ENCODE measurements at places on chromosomes 11 and 22.

GRCh38 chr11:11960687-11961086, 47.7 kb downstream of the DKK3 start:
- peak; percentile 15 for DNase-seq

- peak; percentile 25 for DNase-seq
Observed at GRCh38 chr22:49010070-49010863, 817.4 kb downstream of the BRD1 start.

DNA sequence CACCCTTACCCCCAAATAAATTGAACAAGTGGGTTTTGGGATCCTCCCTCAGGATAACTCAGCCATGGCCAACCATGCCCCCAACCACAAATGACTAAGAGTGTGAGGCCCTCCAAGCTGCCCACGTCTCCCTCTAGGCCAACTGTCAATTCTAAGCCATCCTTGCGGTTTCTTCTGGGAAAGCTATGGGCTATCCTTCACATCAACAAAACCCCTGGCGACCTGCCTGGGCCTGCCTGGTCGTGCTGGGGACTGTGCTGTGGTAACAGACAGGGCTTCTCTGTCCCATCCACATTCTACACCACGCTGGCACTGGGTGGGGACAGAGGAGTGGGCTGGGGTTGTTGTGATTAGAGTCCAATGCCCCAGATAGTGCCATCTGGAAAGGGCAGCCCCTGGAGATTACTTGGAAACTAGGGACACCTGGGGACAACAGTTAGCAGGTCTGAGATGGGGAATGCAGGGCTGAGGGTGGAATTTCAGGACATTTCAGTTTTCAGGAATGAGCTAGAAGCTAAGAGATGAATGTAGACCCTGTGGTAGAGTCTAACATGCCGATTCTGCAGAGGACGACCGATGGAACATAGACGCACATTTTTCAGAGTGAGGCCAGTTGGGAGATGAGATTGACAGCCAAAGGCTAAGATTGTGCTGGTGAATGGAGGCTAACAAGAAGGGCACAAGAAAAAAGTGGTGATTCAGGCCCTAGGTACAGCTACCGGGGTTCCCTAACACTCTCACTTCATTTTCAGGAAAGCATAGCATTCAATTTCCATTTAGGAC, 131.9 kb downstream of the RASSF10 start:
- no peak for DNase-seq

DNA sequence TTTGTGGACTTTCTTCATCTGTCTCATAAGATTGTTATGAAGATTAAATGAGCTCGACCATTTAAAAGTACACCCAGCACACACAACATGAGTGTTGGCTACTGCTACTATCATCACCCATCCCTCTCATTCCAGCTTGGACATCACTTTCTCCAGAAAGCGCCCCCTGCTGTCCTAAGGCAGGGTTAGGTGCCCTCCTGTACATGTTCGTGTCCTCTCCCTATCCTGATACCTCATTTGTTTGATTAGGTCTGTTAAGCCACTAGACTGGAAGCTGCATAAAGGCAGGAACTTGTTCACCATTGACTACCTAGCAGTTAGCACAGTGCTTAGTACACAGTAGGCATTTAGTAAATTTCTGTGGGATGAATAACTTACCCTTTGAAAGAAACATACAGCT, 85.5 kb downstream of the ENTHD1 start:
- DNase-seq = no peak

GRCh38 chr11:114310095-114310494, 13.9 kb downstream of the NNMT start:
- DNase-seq = no peak

- no peak for DNase-seq
Observed at GRCh38 chr11:96267496-96268032, 75.4 kb downstream of the MAML2 start.

DNA sequence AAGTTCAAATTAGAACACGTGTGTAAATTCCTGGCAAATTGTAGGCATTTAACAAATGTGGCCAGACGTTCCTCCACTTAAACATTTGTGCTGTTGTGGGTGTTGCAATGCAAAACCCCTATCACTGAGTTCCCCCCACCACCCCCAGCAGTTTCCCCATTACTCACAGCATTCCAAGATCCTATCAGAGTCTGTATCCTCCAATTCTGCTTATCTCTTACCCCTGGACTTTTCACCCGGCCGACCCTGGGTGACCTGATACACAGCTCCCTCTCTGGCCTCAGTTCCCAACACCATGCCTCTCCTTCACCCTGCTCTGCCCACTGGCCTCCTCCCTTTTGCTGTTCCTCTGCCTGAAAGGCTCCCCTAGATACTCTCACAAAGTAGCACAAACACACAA, 31.4 kb upstream of the AQP11 start:
- DNase-seq = no peak

DNA sequence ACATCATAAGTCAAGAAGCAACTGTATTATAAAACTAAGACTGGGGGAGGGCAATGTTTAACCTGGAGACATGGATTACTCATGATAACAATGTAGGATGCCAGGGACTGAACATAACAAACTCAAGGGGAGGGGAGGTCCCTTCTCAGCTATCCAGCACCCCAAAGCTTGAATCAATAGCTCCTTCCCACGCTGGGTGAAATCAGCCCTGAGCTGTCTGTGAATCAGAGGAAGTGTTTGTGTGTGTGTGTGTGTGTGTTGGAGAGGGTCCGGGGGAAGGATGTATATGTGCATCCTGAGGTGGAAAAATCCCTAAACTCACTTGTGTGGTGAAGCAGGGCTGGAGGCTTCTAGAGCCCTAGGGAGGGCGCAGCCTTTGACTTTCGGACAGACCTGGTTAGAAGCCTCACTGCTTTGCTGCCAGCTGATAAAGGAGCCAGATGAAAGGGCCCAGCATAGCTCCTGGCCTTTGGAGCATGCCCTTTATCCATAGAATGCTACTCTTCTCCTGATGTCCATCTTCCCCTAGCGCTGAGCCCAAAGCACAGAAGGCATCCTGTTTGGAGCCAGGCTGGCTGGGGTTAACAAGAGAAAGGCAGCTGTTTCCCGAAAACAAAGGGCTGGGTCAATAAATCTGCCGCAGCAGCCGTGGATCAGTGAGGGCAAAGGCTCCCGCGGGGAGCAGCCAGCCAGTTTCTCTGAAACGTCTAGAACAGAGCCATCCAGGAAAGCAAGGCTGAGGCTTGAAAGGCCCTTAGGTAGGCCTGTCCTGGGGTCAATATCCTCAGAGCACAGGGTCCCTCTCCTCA, 35.8 kb downstream of the TNKS1BP1 start:
- no peak for DNase-seq

- no peak for DNase-seq
Observed at GRCh38 chr22:35637254-35637653, 11.0 kb upstream of the APOL6 start.

- DNase-seq = no peak
Observed at GRCh38 chr11:62770778-62771143, 435 bp upstream of the TAF6L start.

DNA sequence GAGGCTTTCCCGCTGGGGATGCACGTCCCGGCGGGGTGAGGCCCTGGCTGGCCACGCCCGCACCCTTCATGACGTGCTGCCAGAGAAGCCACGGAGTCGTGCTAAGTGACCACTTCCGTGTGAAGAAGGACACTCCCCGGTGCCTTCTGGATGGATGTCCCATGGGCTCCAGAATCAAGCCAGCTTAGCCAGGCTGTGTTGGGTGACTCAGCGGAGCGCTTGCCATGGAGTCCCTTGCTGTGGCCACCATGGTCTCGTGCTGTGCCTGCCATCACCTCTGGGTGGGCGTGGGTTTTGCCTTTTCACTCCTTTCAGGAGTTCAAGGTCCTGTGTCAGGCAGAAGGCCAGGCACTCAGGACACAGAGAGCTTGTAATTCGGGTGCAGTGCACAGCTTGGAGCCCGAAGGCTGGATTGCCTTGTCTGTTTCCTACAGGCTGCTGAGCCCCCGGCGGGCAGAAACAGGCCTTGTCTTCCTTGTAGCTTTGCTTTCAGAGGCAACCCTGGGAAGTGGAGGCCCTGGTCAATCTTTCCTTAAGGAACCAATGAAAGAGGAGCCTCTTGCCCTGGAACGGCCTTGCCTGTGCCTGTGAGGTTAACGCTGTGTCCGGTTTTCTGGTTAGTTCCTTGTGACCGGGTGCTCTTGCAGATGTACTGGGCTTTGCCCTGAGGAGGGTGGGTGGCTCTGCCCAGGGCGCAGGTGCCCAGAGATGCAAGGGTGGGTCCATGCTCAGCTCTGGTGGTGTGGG, 268.6 kb downstream of the TBC1D22A start:
- DNase-seq = peak; percentile 63

DNA sequence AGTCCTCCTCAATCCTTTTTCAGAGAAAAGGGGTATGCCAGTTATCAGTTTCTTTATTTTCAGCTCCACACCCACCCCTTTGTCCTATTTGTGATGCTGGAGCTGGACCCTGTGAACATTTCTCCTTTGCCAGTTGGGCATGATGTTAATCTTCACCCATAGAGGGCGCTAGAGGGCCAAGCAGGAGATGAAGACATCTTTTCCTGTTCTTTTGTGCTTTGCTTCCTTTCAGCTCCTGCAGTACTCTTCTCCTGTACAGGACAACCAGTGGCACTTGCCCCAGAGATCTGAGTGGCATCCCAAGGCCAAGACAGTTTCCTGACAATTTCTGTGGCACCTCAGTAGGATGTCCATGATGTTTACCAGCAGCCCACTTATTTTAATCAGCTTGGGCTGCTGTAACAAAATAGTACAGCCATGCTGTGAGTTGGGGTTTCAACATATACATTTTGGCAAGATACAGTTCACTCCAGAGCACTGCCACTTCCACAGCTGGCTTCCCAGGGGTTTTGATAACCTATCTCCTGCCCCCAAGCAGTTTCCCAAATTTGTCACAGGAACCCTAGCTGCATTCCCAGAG, 4.6 kb downstream of the SAA2 start:
- DNase-seq = no peak

GRCh38 chr22:41417622-41418390, 28.8 kb downstream of the TOB2 start:
- DNase-seq = peak; percentile 98

DNA sequence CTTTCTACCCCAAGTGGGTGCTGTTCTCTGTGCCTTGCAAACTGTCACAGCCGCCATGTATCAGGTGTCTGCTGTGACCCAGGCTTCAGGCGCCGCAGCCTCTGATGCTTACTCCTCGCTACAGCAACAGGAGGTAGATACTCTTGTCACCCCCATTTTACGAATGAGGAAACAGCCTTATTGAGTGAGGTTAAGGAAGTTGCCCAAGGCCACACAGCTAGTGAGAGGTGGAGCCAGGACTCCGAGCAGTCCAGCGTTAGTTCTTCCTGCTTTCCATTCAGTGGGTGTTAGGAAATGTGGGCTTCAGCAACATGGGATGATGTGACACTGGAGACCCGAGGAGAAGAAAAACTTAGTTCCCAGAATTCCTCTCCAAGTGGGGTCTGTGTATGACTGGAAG, 14.3 kb downstream of the RNF215 start:
- no peak for DNase-seq

- DNase-seq = peak; percentile 23
Observed at GRCh38 chr22:45893516-45893915, 83.4 kb downstream of the WNT7B start.

- DNase-seq = no peak
Observed at GRCh38 chr11:79150320-79150719, 290.5 kb downstream of the TENM4 start.

DNA sequence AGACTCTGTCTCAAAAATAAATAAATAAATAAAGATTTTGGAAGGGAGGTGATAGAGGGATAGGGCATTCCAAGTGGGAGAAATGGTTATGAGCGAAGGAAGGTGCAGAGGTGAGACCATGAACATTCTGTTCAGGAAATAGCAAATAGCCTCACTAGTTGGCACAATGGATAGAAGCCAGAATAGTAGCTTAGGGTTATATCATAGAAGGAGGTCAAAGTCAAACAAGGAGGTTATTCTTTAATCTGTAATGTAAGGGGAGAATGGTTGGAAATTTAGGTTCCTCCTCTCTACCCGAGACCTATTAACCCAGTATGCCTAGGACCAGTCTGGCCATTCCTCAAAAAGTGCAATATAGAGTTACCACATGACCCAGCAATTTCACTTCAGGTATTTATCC, 275.8 kb downstream of the MN1 start:
- no peak for DNase-seq

DNA sequence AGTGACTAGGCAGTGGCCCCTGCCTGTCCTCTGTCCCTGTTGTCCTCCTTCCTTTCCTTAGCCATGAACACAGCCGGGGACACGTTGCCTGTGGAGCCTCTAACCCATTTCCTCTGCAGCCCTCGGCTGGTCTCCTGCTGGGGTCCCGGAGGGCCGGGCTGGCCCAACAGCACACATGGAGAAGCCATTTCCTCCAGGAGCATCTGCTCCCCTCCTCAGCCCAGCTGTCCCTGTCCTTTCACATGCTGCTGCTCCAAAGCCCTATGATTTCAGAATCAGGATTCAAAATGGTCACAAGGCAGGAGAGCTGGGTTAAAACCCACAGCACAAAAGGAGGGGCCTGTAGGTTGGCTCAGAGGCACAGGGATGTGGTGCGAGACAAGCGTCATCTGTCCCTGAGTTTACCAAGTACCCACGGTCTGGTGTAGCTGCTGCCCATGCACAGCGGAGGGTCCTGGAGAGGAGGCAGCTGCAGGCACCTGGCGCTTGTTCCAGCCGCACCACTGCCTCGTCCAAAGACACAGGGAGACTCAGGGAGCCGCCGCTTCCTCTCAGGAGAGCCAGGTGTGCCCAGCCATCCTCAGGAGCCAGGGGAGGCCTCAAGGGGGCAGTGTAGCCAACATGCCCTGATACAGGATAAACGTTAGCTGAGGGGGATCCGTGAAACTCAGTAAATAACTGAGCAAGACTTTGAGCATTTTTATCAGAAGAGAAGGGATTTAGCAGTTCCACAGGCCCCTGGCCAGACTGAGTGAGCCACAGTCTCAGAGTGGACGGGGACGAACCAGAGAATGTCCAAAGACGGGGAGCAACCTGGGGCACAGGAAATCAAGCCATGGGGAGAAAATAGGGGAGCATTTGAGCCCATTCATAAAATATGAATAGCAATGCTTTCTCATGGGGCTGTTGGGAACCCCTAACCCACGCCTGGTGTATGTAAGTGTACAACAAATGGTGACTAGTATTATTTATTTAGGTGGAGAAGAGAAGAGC, 3.9 kb upstream of the VSIG10L2 start:
- peak; percentile 55 for DNase-seq

GRCh38 chr11:27642954-27643353, 57.3 kb downstream of the BDNF start:
- no peak for DNase-seq

GRCh38 chr22:16953206-16954059, 54.6 kb downstream of the GAB4 start:
- DNase-seq = no peak

DNA sequence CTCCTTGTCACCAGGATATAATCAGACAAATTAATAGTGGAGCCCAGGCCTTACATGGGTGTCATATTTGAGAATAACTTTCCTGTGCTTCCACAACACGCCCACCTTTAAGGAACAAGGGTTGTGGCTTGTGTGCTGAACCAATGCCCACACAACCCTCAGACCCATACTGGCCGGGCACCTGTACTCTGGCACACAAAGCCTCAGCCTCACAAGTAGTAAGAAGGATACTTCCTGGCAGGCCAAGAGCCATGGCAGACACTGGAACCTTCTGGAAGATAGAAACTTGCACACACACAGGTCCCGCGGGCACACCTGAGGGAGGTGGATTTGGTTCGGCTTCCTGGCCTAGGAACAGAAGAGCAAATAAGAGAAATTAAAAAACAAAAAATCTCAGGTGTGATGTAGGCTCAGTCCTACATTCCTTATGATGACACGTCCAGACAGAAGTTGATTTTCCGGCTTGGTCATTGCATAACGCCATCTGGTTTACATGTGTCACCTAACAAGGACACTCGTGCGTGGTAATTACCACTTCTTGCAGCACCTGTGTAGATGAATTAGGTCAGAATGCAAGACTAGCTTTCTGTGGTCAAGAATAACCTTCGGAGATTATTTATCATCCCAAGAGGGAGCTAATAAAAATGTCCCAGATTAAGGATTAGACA, 5.8 kb upstream of the BRD1 start:
- DNase-seq = no peak

All from aorta (tissue), 5 donors.